Breast epithelium (tissue), 4 donors: ENCODE measurements at places on chromosomes 7 and 10. TPM values are rescaled to one million over a fixed set of nuclear protein-coding genes. Genes with fewer than 3 reads are reported as not detected.

DNA sequence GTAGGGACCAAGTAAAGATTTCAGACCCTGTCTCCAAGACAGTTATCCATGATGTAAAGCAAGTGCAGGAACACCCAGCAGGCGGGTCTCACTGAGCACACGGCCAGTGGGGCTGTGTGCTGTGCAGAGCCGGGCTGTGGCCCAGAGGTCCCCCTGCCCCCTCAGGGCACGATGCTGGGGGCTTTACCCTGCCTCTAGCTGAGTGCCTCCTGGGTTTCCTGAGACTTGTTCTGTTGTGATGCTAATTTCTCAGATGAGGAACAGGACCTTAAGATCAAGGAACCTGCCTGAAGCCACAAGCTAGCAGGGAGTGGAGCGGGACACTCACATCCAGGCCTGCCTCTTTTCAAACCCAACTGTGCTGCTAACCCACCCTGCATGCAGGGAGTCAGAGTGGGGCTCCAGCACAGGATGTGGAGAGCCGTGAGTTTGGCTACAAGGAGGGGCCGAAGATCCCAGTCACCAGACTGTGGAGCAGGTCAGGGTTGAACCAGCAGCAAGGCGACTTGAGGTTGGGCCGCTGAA lies 76.1 kb upstream of the LYZL2 start:
- DNase-seq, result no peak

GRCh38 chr7:148901178-148901577 lies 17.1 kb upstream of the EZH2 start:
- DNase-seq, result no peak

DNA sequence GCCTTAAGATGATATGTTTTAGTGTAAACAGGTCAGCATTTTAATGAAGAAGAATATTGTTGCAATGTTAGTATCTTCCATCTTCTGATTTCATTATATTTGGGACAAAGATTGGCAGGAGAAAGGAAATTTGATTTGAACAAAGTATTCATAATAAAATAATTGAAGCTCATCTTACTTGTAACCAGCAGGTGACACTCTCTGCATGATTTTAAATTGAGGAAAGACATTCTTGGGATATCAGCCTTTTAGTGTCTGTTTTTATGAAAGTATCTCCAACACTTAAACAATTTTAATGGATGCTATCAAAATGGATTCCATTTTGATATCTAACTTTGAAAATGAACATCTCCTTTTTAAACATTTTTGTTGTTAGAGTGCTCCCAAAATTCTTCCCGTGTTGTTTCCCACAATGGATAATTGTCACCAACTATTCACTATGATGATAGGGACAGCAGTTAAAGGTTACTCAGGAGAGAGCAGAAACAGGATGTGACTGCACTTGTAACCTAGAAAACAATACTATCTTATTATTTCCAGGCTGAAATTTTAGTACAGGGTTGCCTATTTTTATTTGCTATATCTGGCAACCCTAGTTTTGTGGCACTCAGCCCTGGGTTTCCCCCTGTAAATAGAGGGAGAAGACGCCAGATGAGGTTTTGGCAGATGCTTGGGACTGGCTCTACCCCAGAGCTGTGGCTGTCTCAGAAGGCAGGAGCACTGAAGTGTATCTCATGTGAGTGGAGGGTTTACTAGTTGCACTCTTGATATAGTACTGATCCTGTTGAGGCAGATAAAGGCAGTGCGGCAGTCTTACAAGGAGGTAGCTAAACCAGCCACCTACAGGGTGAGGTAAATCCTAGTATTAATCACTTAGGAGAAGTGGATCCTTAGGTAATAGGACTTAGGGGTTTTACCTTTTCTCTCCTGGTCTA lies 31.0 kb upstream of the ABCB4 start:
- DNase-seq, result no peak

GRCh38 chr7:76272851-76273497 lies 29.5 kb upstream of the HSPB1 start:
- no peak for DNase-seq

DNA sequence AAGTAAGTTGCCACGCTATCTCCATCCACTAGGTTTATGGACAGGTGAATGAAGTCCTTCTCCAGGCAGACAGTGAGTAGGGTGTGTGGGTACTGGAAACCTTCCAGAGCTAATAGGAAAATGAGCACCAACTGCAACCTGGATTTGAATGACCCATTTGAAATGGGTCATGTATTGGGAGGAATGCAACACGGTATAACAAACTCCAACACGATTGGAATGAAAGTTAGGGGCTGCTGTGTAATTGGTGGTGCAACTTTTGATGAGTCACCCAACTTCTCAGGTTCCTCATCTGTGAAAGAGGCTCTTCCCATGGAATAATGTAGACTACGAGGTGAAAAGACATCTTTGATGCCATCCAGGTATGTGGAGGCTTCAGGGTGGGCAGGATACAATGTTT lies 241.4 kb upstream of the PODXL start:
- no peak for DNase-seq

DNA sequence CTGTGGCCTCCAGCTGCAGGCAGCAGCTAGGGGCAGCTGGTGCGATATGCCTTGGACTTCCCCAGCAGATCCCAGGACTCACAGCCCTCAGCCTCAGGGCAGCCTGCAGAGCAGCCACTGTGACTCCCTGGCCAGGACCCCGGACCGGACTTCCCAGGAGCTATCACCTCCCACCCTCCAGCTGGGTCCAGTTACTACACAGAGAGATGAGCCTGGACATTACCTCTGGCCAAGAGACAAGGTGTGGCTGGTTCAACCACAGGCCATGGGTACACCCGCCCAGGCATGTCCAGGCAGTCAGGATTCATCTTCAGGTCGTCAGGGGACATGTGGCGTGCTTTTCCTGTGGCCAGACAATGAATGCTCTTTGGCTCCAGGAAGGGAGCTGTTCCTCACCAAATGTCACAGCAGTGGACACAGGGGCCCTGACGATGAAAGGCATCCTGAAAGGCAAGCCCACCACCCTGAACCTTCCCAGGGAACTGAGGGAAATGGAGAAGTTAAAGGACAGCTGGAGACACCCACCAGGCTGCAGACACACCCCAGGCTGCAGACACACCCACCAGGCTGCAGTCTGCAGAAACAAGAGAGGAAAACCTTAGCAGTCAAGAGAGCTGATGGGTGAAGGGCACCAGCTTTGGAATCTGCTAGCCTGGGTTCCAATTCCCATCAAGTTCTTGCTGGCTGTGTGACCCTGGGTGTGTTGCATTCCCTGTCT lies 25.8 kb upstream of the NANOS1 start:
- no peak for DNase-seq

DNA sequence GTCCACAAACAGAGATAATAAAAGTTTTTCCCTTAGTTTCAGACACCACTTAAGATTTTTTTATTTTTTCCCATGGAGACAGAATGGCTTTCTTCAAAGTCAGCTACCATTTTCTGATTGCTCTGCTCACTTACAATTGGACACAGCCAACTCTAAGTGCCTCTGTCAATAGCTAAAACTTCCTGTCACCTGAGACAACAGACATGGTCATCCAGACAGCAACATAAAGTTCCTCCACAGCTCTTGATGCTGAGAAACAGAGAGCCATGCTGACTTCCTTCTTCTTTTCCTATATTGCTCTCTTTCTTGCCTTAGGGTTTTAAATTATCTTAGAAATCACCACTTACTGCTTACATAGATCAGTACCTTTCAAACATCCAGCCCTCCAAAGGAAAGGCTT lies 12.0 kb downstream of the ZNF800 start:
- no peak for DNase-seq

DNA sequence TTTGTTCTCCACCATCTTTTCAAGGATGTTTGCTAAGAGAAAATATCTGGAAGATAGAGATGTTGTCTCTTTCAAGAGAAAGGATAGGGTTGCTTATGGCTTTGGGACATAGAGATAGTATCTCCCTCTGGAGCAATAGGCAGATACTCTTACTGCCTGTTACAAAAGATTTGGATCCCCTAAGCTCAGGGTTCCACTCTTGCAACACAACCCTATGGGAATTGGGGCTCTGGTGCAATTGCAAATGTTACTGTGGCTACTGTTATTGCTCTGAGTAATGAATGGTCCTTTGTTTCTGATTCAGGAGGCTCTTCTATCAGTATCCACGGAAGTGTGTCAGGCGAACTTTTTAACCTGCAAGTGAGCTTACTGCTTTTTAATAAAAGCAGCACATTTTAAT lies 88.8 kb downstream of the GPR85 start:
- DNase-seq, result no peak

- no peak for DNase-seq
Observed at GRCh38 chr10:68224810-68225209, 7.1 kb downstream of the ATOH7 start.

DNA sequence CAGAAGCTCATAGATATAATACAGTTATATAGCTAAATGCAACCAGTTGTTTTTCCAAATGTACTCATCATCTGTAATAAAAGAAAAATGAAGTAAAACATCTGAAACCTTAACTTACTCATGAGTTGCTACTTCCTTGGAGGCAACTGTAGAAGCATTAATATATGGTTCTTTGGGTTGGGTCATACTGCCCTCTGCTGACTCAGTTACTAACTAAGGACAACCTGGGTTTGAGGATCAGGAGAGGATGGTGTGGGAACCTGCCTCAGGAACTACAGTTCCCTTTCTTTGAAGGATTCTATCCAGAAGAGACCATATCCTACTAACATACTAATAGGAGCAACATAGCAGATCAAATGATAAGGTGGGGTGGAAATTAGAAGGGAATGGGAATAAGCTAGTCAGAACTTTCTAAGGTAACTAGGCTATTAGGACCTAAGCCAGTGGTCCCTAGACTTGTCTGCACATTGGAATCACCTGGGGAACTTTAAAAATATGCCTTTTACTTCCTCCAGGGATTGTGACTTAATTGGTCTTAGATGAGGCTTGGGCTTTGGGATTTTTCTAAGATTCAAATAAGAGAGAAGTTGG lies 20.7 kb downstream of the COX15 start:
- DNase-seq, result no peak

GRCh38 chr10:108469940-108470339 lies 1305.4 kb upstream of the SORCS1 start:
- no peak for DNase-seq

GRCh38 chr7:55523366-55523765 lies 48.9 kb downstream of the VOPP1 start:
- no peak for DNase-seq

DNA sequence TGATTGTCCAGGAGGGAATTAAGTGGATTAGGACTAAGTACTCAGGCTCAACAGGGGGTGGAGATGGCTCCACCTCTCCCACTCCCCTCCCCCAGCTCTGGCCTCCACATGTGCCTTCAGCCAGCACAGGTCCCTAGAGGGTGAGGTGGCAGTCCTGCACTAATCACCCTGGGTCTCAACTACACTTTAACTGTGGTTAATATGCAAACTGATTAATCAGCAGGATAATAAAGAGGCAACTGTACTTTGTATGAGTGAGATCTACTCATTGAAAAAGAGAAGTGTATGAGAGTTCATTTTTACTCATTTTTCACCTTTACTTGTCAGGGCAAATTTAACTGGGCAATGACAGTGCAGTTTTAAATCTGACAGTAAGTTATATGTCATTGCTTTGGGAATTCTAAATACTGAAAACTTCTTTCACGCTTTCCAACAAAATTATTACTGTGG lies 223.8 kb upstream of the CCDC6 start:
- no peak for DNase-seq

GRCh38 chr7:11751315-11751714 lies 80.7 kb downstream of the THSD7A start:
- DNase-seq, result no peak

GRCh38 chr7:22348379-22348778 lies 8.6 kb downstream of the RAPGEF5 start:
- no peak for DNase-seq

GRCh38 chr10:49585387-49585786 lies 24.7 kb upstream of the SLC18A3 start:
- no peak for DNase-seq

DNA sequence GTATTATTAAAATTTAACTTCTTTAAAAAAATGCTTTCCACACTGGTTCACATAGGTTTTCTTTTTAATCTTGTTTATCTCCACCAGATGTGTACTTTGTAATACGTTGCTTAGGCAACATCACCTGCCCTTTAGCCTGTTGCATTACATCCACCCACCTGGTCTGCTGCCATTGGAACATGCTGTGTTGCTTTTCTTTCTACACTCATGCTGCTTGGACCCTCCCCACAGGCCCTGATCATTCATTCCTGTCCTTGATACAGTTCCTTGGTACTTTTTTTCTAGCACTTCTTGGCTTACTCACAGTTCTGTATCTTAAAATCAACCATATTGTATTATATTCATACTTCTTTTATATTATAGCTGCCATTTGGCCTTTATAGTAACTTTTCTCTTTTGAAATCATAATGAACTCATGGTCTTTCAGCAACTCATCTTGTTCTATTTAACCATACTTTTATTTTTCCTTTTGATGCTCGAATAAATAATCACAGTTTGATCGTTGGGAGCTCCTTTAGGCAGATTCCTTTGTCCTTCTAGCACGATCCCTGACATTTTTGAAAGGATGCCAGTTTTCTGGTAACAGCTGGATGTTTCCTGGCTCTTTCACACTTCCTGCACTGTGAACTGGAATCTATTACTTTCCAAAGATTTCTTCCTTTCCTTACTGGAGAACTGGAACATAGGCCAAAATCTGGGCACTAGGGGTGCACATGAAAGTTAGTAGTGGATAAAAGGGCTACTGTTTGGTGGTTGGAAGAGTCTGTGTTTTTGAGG lies 125.1 kb downstream of the CDK14 start:
- DNase-seq, result peak; percentile 37

GRCh38 chr10:42941295-42941644 lies 135.6 kb upstream of the RET start:
- DNase-seq, result no peak

DNA sequence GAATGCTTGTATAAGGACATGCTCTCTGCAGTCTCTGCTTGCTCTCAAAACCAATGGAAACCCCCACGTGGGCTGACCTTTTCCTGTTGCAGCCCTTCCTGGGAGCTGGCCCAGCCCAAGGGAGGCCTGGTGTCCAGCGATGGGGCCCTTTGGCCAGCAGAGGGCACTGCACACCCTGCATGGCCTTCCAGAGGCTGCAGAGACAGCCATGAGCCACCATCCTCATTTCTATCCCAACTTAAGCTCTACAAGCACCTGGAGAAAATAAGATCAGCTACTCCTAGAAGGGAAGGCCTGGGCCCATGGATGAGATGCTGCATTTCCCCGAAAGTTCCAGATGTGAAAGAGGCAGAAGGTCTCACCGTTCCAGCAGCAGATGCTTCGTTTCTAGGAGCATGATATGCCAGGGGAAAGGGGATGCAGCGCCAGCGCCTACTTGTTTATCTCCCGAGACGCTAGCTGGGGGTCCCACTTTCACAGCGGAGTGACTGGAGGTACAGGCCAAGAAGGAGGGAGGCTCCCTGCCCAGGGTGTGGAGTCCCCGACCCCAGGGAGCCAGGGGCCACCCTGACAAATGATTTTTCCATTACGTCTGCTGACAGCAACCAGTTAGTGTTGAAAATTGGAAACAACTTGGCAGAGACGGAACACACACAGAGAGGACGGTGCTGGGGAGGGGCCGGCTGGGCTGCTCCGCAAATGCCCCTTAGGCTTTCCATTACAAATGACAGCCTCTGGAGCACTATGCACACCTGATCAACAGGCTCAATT lies 106.4 kb downstream of the ZRANB1 start:
- peak; percentile 75 for DNase-seq

- DNase-seq, result no peak
Observed at GRCh38 chr7:28588602-28589001, 176.3 kb downstream of the CREB5 start.

Gene EIF4EBP2
- 76.0 TPM for total RNA-seq

Gene TMEM140
- 55.7 TPM for total RNA-seq

Gene CADPS2
- total RNA-seq, result 12.3 TPM

Gene CRPPA
- 1.9 TPM for total RNA-seq

Gene MDH2
- 61.8 TPM for total RNA-seq
